Activated naive CD4-positive, alpha-beta T cell treated with anti-CD3 and anti-CD28 coated beads, Interleukin-2, amount 10 ng/mL, durations not matched to agents 7 days and 5 days (primary cell): ENCODE measurements at places on chromosomes 1 and 21.
A peak's percentile ranks its signal among the peaks of the same experiment; 100 is the strongest.

- DNase-seq: no peak
These were observed 39.4 kb upstream of the ZFYVE9 start for GRCh38 chr1:52102336-52103013.

GRCh38 chr1:158248118-158248517 is 6.1 kb upstream of the CD1A start:
- DNase-seq: peak; percentile 62

DNA sequence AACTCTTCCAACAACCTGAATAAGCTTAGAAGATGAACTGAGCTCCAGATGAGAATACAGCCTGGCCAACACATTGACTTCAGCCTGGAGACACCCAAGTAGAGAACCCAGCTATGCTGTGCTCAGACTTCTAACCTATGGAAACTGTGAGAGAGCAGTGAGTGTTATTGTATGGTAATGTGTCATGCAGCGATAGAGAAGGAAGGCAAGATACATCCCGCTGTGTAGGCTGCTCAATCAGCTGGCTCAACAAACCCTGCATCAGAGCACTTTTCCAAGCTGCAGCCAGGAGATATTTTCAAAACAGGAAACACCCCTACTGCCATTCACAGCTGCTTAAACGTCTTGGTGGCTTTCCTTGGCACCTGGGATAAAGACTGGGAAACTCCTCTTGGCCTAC is 321.3 kb downstream of the SIPA1L2 start:
- DNase-seq: no peak

GRCh38 chr1:90840352-90840751 is 123.2 kb upstream of the BARHL2 start:
- no peak for DNase-seq

- no peak for DNase-seq
These were observed 6.7 kb downstream of the POFUT2 start for GRCh38 chr21:45280969-45281368.

GRCh38 chr1:48675251-48675650 is 101.4 kb downstream of the BEND5 start:
- no peak for DNase-seq

- DNase-seq: no peak
These were observed 15.8 kb upstream of the REG4 start for GRCh38 chr1:119827010-119827409.

DNA sequence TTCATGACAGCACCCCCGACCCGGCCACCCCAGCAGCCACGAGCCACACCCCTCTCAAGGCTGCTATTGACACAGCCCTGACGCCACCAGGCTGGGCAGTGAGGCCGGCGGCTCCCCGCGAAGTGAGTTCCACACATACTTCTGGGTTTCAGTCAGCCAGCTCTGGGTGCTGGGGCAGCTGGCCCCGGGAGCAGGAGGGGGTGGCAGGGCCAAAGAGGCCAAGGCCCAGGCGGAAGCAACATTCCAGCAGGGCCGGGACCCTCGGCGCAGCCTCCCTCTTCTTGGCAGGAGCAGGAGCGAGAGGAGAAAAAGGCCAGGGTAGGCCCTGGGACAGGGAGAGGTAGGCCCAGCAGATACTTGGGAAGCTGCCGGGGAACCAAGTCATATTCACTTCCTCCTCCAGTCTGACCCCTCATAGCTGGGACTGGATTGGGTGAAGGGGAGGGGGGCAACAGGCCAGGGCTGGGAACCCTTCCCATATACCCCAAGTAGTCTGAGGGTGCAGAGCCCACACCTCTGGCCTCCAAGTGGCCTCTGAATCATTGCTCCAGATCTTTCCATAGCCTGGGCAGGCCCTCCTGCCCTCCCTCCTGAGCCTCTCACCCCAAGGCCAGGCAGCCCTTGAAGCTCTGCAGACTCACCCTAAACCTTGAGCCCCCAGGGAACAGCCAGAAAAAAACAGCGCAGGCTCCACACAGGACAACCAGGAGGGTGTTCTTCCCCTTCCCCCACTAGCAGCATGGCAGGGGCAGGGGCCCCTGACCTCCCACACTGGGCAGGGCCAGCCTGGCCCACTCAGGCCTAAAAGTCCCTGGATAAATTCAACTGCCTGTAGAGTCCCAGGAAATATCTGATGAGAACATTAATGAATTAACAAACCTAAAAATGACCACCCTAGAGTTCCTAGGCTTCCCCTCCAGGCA is 5.7 kb downstream of the HSPG2 start:
- DNase-seq: no peak

DNA sequence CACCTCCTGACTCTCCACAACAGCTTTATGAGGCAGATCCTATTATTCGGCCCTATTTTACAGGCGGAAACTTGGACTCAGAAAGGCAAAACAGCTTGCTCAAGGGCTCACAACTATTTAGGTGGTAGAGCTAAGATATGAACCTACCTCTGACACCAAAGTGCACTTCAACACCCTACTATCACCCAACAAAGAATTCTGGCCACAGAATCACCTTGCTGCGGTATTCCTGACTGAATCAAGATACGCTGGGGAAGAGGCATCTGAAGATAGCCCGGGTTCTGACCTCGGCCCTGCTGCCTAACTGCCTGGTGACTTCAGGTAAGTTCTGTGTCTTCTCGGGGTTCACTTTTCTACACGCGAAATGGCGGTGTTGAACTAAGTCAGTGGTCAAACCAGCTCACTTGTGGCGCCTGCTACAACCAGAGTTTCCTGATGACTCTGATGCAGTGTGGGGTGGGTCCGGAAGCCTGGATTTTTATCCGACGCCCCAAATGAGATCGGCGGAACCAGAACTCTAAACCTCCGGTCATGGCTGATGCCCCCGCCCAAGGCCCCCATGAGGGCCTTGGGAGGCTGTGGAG is 608 bp downstream of the PEF1 start:
- DNase-seq: no peak

GRCh38 chr1:192657760-192658159 is 21.8 kb downstream of the RGS13 start:
- no peak for DNase-seq

DNA sequence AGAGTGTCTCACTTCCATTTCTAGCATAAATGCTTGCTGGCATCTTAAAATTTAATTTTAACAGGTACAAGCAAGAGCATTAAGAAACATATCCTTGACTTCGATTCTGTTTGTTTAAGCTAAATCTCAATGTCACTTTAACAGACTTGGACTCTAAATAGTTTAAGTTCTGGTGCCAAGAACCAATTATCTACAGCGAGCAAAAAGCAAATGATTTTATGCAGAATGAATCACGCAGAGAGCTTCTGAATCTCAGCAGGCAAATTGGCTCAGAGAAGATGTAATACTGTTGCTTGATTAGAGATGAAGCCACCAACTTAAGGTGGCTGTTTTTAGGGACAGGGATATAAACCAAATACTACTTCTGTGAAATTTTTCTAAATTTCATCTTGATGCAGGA is 117.0 kb upstream of the PLD5 start:
- DNase-seq: no peak

DNA sequence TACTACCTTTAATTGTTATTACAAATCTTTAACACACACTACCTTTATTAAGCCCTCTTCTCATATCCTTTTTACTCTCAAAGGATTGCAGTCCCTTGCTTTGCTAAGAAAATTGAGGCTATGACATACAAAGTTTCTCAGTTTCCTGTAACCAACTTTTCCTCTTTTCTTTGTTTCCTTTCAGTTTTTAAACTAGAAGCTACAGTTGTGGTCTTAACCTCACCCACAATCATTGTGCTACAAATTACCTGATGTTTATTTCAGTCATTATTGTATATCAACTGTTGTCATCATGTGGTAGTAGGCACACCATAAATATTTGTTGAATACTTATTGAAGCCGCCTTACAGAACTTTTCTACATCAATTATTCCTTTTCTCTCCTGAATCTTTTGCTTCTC is 51.8 kb downstream of the SLAMF6 start:
- DNase-seq: no peak
